H1 (cell line): ENCODE measurements at places on chromosomes 5 and 9. TPM values are rescaled to one million over a fixed set of nuclear protein-coding genes. Genes with fewer than 3 reads are reported as not detected.

The NPR3 gene
- not detected in 2 replicates for total RNA-seq

The ANKRD18A gene
- total RNA-seq = 4.0 and 13.2 TPM in 2 replicates

- H3K36me3 ChIP-seq = no peaks in the 10 kb centered on the region
- H3K27ac ChIP-seq = no peak overlapping the region; the same call in 1 of the 2 replicates
- no peaks in the 10 kb centered on the region for H3K4me1 ChIP-seq
- H3K27me3 ChIP-seq = no peaks in the 10 kb centered on the region
- no peak overlapping the region; the same call in 1 of the 2 replicates for H3K4me3 ChIP-seq
Measured at GRCh38 chr9:32723789-32724325, 59.5 kb upstream of the TMEM215 start.

The SH3GL2 gene
- total RNA-seq = 4.9 and 5.3 TPM in 2 replicates

DNA sequence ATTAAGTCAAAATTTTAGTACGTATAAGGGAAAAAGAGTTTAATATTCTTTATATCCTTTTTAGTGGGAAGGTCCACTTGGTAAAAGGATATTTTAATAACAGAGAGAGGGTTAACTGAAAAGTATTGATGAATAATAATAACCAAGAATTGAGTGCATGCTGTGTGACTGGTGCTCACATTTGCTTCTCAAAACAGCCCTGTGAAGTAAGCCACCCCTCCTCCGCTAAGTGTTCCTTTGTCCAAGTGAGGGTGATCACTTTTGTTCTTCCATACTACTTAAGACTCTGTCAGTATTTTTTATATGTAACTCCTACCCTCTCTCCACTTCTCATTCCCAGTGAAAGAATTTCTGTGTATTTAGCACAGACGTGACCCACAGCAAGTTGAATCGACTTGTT lies 51.5 kb downstream of the SLC44A1 start:
- peak overlapping the region; percentile 31; the same call in 1 of the 2 replicates for H3K27ac ChIP-seq
- no peaks in the 10 kb centered on the region for H3K27me3 ChIP-seq
- no peak overlapping the region for H3K4me3 ChIP-seq

DNA sequence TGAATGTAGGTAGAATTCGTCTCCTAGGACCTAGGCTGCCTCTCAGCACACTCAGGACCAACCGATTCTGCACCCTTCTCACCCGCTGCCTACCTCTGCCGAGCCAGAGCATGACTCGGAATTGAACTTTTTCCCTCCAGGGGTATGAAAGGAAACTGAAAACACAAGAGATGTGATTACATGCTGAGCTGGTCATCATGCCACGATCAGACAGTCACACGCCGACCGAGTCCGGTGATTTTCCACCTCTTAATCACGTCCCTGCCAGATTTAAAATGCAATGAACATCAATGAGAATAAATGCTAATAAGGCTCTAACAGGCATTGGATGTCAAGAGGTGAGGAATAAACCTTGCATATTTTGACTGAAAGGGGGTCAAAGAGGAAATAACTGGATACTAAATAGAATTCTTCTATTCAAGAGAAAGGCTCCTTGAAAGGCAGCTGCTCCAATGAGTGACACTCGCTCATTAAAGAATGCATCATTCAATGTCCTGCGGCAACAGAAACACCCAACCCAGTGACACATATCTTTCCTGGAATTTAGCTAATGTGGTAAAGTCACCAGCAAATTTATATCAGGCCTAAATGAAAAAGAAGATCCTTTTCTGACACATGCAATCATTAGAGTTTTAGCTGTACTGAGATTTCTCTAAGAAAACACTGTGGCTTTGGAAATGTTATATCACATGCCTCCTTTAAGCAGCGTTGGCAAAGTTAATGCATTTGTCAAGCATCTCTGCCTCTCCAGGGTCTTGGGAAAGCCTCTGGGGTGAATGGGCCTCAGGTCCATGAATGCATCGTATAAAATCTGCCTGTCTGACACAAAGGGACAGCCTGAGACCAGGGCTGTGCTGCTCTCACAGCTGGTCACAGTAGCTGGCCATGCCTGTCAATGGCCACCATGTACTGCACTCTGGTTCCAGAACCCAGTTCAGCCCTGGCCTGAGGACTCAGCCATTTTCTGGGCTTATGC lies 128.7 kb downstream of the SPOCK1 start:
- no peaks in the 10 kb centered on the region for H3K27me3 ChIP-seq
- no peaks in the 10 kb centered on the region for H3K36me3 ChIP-seq
- DNase-seq = no peak
- H3K4me3 ChIP-seq = no peak overlapping the region

DNA sequence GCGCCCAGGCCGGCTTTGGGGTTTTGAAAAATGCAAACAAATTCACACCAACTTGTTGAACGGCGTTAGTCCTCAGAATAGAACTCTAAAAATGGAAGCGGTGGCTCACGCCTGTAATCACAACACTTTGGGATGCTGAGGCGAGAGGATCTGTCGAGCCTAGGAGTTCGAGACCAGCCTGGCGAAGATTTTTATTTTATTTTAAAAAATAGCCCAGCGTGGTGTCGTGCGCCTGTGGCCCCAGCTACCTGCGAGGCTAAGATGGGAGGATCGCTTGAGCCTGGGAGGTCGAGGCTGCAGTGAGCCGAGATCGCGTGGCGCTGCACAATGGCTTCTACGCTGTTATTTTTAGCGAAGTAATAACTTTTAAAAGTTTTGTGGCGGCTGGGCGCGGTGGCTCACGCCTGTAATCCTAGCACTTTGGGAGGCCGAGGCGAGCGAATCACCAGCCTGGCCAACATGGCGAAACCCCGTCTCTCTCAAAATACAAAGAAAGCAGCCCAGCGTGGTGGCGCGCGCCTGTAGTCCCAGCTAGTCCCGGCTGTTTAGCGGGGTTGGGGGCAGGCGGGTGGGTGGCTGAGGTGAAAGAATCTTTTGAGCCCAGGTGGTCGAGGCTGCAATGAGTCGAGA lies 694 bp upstream of the PLIN2 start:
- H3K36me3 ChIP-seq = peaks cover 4% of the 10 kb centered on the region; the same call in 1 of the 2 replicates
- peak overlapping the region; percentile 86 for H3K4me3 ChIP-seq
- no peaks in the 10 kb centered on the region for H3K27me3 ChIP-seq
- peak overlapping the region; percentile 75 for H3K27ac ChIP-seq
- peak; percentile 65 for DNase-seq

GRCh38 chr9:124342776-124343485 lies 72.3 kb downstream of the PSMB7 start:
- H3K4me3 ChIP-seq = no peak overlapping the region
- H3K36me3 ChIP-seq = no peaks in the 10 kb centered on the region
- H3K27ac ChIP-seq = no peak overlapping the region
- no peak for DNase-seq

DNA sequence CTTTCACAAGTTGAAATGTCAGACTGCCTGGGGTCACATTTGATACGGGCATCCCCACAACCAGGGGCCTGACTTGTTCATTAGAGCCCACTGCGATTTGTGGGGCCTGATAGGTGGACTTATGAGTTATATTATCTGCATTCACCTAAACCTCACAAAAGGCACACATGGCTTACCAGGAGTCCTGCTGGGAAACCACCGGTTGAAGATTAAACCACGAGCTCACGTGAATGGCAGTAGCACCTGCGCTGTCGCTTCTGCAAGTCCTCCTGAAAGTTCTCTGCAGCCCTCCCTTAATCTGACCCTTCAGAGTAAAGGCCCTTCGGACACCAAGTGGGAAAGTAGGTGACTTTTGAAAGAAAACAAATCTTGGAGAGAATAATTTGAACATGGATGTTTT lies 68.9 kb downstream of the PPIC start:
- no peak overlapping the region for H3K27ac ChIP-seq
- no peak for DNase-seq
- no peaks in the 10 kb centered on the region for H3K4me1 ChIP-seq
- H3K4me3 ChIP-seq = no peak overlapping the region
- H3K36me3 ChIP-seq = no peaks in the 10 kb centered on the region
- H3K27me3 ChIP-seq = no peaks in the 10 kb centered on the region
